ENCODE measurements at places on chromosomes 5 and 9. TPM values are rescaled to one million over a fixed set of nuclear protein-coding genes. Genes with fewer than 3 reads are reported as not detected.

DNA sequence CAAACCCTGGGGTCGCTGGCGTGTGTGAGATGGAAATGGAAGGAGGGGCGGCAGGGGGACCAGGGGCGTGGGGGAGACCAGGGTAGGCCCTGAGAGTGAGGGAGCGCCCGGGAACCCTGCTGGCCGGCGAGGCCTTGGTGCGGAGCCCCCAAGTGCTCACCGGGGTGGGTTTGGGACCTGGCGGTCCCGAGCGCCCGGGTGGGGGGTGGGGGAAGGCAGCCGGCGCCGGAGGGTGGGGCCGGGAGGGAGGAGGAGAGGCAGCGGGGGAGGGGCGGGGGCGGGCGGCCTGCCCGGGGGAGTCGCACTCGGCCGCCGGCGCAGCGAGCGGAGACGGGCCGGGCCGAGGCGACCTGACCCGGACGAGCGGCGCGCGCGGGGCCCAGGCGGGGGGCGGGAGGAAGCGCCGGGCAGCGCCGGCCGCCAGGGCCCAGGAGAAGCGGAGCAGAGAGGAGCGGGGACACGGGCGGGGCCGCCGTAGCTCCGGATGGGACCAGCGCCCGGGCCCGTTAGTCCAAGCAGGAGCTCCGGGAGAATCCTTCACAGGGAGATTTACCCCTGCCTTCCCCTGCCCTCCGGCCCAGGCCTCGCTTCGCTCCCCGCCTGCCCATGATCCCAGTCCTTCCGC lies at the start of gene NPR2:
TSS of gene NPR2 (plus strand) at position 295 of the 625 bp plus-strand sequence. CDS start 818 bp downstream, outside the sequence.
- no peak for DNase-seq

GRCh38 chr5:9927106-9927505 lies 297.0 kb upstream of the TAS2R1 start:
- DNase-seq: no peak

- no peak for DNase-seq
Measured at GRCh38 chr9:77811832-77812231, 163.7 kb upstream of the GNA14 start.

- DNase-seq: peak; percentile 50
Measured at GRCh38 chr5:179793468-179794139, at the start of gene LTC4S. Gene LTC4S, plus strand, starts transcription at chr5:179793986. Its CDS starts 95 bp downstream, at chr5:179794081.

CDH9 gene
- not detected for polyA plus RNA-seq

CFAP90 gene
- not detected for polyA plus RNA-seq

CERCAM gene
- polyA plus RNA-seq: not detected
